ENCODE measurements at places on chromosomes 4 and X.

GRCh38 chr4:54092405-54093323 lies 7.3 kb upstream of the GSX2 start:
- DNase-seq: no peak

DNA sequence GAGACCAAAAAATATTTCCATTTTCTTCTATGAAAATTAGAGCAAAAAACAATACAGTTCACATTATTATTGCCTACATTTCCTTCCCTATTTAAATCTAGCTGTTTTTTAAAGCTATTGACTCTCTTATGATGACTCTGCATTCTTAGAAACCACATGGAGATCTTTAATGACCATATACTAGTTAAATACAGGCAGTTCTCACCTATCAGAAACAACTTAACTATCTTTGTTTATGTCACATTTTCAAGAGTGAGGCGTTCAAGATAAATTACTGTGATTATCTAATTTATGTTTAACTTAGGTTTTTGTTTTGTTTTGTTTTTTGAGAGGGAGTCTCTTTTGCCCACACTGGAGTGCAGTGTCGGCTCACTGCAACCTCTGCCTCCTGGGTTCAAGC lies 3.0 kb downstream of the CISD2 start:
- no peak for DNase-seq

DNA sequence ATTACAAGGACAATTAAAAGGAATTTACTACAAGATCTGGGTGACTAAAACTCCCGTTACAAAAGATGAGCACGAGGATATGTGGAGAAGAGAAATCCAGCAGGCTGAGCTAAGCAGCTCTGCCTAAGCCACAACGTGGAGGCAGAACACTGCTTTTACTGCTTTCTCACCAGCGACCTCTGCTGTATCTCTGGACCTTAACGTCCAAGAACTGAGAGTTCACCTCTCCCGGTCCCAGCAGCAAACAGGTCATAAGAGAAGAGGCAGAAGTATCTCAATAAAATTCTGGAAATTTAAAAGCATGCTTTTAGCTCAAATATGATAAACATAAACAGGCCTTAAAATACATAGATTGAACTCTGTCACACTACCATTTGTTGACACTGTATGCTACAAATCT lies 81.0 kb downstream of the ADGRA3 start:
- DNase-seq: no peak

DNA sequence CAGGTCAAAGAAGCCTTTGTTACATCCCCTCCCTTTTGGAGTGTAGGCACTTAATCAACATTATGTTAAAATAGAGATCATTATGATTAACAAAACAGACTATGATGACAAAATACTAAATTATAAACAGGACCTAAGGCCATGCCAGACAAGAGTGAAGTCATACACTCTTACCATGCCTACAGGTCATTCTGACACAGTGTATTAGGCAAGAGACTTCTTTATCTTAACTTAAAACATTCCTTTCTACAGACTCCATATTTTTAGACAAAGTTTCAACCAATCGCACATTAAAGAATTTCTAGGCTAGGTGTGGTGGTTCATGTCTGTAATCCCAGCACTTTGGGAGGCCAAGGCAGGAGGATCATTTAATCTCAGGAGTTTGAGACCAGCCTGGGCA lies 128.6 kb upstream of the SLC34A2 start:
- DNase-seq: no peak

- DNase-seq: no peak
Measured at GRCh38 chr4:7426525-7427171, 8.1 kb downstream of the PSAPL1 start.

GRCh38 chr4:98657531-98658286 lies 702 bp downstream of the TSPAN5 start:
- no peak for DNase-seq

DNA sequence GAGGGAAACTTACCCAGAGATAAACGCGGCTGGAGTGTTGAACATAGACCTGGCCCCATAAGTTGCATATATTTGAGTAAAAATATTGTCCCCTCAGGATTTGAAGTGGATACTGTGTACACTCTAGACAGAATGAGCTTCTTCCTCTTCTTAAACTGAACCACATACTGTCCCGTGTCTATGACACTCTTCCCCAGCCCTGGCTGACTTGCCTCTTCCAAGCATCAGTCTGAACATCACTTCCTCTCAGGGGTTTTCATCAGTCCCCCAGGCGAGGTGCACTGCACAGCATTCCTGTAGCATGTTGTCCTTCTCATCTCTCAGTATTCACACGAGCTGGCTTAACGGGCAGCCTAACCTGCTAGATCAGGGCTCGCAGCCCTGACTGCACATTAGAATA lies 80.5 kb upstream of the TMEM150C start:
- no peak for DNase-seq

- no peak for DNase-seq
Measured at GRCh38 chrX:71214604-71215337, 8.3 kb upstream of the GJB1 start.

- no peak for DNase-seq
Measured at GRCh38 chr4:567457-568350, 8.4 kb downstream of the TMEM271 start.

- no peak for DNase-seq
Measured at GRCh38 chr4:47631161-47631560, 146.1 kb downstream of the ATP10D start.

DNA sequence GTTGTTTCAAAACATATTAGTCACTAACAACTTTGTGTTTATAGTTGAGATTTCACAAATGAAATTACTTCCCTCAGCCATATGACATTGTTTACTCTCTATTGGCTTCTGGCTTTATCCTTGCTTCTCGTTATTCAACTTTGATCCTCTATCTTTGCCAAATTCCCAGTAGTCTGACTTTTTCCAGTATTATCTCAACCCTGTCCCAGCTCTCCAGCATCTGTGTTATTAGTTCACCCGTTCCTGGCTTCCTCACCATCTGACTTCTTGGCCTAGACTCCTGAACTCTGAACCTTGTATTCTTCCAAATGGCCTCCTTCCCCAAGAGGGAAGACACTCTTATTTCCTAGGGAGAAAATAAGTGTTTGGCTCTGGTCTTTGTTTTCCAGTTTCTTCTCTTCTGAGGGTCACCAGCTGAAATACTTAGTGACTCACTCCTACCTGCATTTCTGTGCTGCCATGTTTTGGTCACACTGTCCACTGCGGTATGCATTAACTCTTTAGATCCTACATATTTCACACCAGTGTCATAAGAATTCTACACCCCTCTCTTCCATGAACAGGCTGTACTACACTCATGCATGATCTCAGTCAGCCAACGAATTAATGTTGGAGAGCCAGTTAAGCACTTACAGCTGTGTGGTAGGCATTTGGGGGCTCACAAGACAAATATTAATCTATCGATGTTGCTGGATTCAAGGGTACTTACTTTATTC lies 17.0 kb upstream of the ARHGAP24 start:
- no peak for DNase-seq

GRCh38 chr4:42995343-42995944 lies 102.9 kb downstream of the GRXCR1 start:
- no peak for DNase-seq

DNA sequence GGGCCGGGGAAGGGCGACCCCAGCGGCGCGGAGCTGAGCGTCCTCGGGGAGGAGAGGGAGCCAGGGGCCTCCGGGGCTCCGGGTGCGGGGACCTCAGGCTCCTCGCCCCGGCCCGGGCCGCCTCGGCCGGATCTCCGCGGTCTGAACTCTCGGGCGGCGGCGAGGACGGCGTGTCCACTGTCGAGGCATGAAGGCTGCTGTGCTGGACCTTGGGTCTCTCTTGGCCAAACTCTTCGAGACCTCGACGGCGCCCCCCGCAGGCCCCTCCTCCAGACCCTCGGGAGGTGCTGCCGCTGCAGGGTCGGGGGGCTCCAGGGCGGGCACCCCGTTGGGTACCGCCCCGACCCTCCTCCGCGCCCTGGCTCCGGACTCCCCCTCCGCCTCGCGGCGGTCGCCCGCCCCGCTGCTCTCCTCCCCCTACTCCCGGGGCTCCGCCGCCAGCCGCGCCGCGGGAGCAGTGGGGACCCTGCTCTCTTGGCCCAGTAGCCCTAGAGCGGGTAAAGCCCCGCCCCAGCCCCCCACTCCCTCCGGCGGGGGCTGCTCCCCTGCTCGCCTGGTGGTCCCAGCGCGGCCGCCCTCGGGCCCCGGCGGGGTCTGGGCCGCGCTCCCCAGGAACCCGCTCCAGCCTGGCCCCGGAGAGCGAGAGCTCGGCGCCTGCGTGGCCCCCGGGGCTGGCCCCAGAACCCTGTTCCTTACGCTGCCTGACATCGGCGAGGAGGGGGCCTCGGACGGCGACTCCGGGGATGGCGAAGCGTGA lies 564 bp downstream of the FAM149A start:
- DNase-seq: no peak

DNA sequence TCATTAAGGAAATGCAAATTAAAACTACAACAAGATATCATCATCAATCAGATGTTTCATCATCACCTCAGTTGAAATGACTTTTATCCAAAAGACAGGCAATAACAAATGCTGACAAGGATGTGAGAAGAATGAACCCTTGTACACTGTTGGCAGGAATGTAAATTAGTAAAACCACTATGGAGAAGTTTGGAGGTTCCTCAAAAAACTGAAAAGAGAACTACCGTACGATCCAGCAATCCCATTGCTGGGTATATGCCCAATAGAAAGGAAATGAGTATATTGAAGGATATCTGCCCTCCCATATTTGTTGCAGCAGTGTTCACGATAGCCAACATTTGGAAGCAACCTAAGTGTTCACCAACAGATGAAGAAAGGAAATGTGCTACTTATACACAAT lies 50.6 kb upstream of the STARD8 start:
- no peak for DNase-seq

DNA sequence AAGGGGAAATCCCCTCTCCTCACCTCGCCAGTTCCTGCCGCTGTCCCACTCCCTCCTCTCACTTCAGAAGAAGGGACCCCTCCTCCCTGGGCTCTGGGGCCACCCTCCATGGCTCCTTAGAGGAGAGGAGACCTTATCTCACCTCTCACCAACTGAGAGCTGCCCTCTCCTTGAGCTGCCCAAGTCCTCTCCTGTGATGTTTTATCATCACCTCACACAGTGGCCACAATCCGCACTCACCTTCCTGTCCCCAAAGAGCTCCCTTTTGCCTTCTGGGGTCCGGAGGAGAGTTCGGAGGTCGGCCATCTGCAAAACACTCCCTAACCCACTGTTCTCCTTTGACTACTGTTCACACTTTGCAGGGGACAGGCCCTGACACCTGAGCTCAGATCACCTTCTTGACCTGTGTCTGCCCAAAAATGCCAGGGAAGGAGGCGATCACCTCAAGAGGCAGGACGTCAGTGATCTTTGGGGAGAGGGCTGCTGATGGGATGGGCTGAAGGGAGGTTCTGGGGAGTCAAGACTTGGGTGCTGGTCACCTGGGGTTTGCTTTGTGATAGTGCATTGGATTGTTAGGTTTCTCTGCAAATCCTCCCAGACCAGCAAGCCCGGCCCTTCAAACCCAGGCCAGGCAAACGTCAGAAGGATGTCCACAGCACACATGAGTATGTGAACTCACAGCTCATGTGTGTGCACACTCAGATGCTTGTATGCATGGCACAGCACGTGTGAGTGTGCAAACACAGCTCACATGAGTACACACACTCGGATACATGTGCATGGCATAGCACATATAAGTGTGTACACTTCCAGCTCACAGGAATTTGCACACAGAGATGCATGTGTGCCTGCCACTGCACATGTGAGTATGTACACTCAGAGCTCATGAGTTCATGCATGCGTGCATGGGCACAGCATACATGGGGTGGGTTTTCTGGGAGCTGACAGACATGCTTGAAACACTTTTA lies 41.8 kb downstream of the HTRA3 start:
- no peak for DNase-seq

Data from stimulated activated CD4-positive, alpha-beta T cell treated with anti-CD3 and anti-CD28 coated beads, Interleukin-1b, Interleukin-23, amount 100 ng/mL, for 1 hour (primary cell).